ENCODE measurements at places on chromosomes 11 and 22.

DNA sequence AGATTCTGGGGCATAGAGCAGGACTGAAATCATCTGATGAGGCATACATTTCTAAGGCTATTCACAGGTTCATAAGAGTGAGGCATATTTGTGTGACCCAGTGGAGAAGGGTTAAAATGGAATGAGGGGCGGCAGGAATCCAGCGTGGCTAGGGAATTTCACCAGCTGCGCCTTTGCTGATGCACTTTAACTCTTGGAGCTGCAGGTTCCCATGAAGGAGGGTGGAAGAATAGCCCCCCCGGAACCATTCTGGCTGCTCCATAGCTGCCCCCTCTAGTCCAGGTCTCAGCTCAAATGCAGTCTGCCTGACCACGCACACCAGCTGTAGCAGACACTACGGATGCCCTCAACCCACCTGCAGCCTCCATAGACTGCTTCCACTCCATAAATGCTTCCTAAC is 31.5 kb downstream of the TENM4 start:
- no peak for DNase-seq

- DNase-seq: no peak
Measured at GRCh38 chr11:1570896-1571759, 943 bp downstream of the DUSP8 start.

DNA sequence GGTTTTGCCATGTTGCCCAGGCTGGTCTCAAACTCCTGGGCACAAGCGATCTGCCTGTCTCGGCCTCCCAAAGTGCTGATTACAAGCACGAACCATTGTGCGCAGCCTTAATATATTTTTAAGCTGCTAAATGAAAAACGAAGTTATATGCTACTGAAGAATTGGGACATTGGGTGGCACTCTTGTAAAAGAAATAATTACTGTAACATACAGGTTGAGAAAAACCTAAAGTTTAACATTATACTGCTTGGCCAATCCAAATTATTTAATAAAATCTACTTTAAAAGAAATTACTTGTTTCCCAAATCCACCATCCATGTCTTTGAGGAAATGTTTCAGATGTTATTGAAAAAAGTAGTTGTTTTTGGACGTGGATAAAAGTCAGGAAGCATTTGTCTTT is 37.9 kb upstream of the ARHGAP32 start:
- DNase-seq: no peak

DNA sequence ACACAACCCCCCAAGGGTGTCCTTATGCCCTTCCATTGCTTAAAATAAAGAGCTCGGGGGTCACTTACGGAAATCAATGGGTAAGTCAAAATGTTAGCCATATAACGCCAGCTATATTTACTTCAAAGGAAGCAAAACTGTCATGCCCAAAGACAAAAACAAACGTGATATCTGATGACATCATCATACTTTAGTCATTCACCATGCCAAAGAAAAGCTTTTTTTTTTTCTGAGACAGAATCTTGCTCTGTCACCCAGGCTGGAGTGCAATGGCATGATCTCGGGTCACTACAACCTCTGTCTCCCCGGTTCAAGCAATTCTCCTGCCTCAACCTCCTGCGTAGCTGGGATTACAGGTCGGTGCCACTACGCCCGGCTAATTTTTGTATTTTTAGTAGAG is 47.7 kb upstream of the SC5D start:
- DNase-seq: no peak

GRCh38 chr11:120499088-120499487 is 12.5 kb upstream of the GRIK4 start:
- DNase-seq: no peak

DNA sequence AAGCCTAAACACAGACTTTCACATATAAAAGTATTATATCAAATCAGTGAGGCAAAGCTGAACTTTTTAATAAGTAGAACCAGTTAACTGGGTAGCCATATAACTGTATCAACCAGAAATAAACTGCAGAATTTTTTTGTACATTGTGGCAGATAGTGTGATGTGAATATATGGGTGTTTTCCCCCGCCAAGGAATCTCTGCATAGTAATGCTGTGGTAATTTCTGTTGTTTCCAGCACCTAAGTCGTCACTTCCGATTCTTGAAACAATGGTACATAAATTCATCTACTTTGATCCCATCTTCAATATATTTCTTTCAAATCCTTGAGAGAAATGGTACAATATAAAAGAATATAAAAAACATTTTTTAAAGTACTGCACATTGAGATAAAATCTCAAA is 39.6 kb downstream of the NARS2 start:
- no peak for DNase-seq

- no peak for DNase-seq
Measured at GRCh38 chr11:113142508-113142907, 171.9 kb upstream of the TTC12 start.

GRCh38 chr11:29320196-29320595 is 696.6 kb downstream of the KCNA4 start:
- no peak for DNase-seq

GRCh38 chr11:58880166-58880565 is 35.7 kb upstream of the GLYATL2 start:
- DNase-seq: no peak

GRCh38 chr22:46171940-46172339 is 21.6 kb downstream of the PPARA start:
- no peak for DNase-seq

GRCh38 chr11:58506935-58507334 is 970 bp downstream of the OR5B21 start:
- DNase-seq: no peak

DNA sequence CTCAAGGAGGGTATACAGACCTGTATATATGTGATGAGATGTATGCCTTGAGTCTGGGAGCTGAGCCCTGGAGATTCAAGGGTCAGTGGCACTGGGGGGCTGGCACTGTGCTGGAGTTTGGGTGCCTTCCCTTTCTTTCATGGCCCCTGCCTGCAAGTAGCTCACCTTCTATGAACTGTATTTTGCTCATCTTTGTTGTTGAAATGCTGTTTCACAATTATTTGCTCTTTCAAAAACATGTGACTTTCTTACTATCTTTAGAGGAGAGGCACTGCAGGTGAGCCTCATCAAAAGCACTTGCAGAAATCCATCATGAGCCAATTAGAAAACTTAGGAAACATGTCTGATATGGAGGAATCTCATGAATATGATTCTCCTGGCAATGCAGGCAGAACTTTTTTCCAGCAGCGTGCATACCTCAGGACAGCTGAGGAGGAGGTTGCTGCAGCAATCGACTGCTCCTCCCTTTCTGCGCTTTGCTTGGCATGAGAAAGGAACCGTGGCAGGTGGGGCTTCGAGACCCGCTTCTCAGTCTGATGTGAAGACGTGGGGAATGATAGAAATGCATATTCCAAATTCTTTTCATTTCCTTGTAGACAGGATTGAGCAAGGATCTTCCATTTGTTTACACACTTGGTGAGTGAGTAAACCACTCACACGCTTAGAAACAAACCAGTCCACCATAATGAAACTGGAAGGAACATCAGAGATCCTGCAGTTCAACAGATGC is 178.4 kb upstream of the E2F8 start:
- no peak for DNase-seq
